ENCODE measurements at places on chromosomes 1 and 21. TPM values are rescaled to one million over a fixed set of nuclear protein-coding genes. Genes with fewer than 3 reads are reported as not detected.

DNA sequence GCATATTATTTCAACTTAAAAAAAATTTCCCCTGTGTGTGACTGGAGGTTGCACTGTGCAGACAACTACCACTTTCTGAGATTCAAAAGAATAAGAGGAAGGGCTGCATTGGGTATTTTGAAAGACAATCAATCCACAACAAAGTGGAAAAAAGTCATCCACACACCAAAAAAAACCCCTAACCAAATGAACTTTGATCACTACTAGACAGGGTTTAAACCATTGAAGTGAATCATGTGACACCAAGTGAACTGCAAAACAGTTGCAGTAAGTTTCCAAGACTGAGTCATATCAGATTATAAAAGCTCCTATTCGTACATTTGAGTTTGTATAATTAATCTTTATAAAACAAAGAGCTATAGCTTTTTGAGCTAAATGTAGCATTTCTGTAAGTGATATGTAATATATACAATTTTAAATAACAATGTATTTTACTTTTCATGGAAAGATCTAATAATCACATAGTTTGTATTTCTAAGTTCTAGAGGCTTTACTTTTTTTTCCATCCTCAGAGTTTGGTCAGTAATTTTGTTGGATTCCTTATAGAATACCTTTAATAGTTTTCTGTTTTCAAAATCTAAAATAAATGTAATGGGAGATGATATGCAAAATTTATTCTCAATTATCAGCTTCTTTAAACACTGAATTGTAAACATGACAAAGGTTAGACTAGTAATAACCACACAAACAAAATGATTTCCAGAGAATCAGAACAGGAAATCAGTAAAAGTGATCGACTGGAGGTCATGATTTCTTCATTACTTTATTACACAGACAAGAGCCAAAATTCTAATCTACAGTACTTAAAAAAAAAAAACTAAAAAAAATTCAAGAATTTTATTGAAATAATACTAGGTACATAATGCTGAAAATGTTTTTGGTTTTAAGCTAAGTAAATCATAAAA, 50.5 kb upstream of the GFI1 start:
- H3K27ac ChIP-seq: no peak overlapping the region
- no peak overlapping the region for H3K4me3 ChIP-seq
- no peaks in the 10 kb centered on the region for H3K4me1 ChIP-seq
- no peaks in the 10 kb centered on the region for H3K36me3 ChIP-seq

DNA sequence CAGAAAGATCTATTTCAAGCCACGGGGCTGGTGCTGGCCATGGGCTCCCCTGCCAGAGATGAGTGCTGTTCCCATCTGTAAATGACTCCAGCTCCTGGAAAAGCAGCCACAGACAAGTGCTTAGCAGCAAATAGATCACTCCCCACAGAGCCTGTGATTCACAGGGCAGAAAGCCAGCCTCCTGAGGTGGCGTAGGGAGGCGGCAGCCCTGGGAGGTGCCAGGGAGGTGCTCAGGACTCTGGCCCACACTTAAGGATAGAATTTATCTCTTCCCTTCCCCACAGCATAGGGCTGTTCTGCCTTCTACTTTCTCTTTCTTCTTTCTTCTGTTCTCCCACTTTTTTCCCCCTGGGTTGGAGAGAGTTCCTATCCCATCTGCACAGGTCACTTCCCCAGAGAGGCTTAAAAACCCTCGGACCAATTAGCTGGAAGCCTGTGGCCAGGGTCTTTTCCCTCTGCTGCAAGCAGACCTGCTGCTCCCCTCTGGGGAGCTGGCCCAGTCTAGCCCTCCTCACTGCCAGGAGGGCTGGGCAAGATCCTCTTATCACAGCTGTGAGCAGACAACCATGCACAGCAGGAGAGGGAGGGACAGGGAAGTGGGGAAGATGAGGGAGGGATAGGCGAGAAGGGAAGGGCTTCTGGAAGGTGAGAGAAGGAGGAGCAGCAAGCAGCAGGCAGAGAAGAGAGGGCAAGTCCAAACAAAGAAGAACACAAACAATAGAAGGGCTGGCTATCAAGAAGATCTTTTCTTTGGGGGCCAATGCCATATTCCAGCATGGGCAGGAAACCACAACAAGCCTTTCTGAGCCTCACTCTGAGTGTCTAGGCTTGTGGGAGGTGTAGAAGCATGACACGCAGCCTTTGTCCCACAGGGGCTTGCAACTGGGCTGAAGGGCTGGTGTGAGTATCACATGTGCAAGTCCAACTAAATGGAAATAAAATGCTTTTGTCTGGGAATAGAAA, 41.0 kb downstream of the KCND3 start:
- no peaks in the 10 kb centered on the region for H3K27me3 ChIP-seq
- DNase-seq: no peak
- H3K27ac ChIP-seq: no peak overlapping the region
- peaks cover 6% of the 10 kb centered on the region for H3K4me1 ChIP-seq

GRCh38 chr21:44761747-44762208, 39.8 kb downstream of the UBE2G2 start:
- peaks cover 40% of the 10 kb centered on the region for H3K4me1 ChIP-seq
- H3K27ac ChIP-seq: no peak overlapping the region
- no peak for DNase-seq

GRCh38 chr1:26336477-26337205, 17.3 kb downstream of the CRYBG2 start:
- 0 out of 2 replicates have a peak overlapping the region, but pooled peaks have one; percentile 39 for H3K27ac ChIP-seq

KDF1 gene
- total RNA-seq: 16.9 TPM
